ENCODE measurements at places on chromosomes 5 and 9.

- DNase-seq: no peak
Observed at GRCh38 chr5:80763211-80763610, 108.4 kb upstream of the DHFR start.

- no peak for DNase-seq
Observed at GRCh38 chr5:83145882-83146331, 68.6 kb downstream of the XRCC4 start.

- DNase-seq: no peak
Observed at GRCh38 chr5:177276886-177277285, 26.6 kb downstream of the RAB24 start.

- no peak for DNase-seq
Observed at GRCh38 chr5:156879665-156880285, 29.7 kb downstream of the PPP1R2B start.

GRCh38 chr9:81289622-81290021 is 399.7 kb downstream of the TLE1 start:
- DNase-seq: no peak

DNA sequence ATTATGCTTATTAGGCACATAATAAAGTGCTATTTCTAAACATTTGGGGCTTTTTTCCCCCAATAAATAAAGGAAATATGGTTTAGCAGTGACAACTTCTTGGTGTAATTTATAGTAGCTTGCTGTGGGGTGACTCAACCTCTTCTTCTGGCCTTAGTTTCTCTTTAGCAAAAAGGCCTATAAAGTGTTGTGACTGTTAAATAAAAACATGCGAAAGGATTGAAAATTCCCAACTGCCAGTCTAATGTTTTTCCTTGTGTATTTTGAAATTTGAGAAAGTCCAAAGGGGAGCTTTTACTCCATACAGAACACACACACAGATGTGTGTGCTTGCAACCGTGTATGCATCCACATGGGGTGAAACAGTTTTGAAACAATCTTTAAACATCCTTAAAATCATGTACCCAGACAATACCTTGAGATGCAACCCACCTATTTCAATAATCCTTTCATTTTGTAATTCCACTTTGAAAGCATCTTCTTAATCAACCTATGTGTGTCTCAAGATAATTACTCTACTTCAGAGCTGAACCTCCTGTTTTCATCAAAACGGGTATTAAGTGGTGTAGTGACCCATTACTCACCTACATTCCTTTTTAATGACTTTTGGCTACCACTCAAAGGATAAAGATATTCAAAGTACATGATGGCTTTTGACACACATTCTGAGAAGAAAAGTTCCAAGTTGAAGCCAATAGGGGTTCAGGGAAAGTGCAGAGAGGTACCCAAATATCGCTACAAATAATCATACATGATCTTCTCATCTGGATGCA is 123.8 kb downstream of the DROSHA start:
- DNase-seq: no peak

Data from common myeloid progenitor, CD34-positive (primary cell).